Suprapubic skin (tissue), 4 donors: ENCODE measurements at places on chromosomes 7 and 10.

DNA sequence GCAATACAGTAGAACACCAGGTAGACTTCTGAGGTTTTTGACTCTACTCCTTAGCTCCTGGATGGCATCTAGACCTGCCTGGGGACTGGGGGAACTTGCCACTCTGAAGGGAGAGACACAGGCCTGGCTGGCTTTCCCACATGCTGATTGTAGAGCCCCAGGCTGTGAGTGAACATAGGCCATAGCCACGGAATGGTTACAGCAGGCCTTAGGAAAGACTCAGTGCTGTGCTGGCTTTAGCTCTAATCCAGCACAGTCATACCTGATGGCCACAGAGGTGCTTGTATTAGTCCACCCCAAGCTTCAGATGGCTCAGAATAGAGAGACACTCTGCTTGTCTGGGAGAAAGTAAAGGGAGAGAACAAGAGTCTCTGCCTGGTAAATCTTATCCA, 35.0 kb upstream of the ARHGAP12 start:
- DNase-seq = no peak

DNA sequence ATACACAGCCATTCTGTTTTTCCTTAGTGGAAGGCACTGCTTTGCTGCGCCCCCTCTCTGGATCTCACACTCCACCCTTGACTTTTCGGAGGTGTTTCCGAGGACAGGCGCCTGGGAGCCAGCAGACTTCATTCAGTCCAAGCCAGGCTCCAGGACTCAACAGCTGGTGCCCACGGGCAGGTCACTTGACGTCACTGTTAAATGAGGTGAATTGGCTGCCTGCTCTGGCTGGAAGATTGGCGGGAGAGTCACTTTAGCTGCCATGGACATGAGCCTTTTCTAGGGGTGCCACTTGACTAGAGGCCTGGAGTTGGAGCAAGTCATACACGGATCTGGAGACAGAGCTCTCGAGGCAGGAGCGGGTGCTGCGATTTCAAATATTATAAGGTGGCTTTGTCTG, 3.2 kb downstream of the HTRA1 start:
- no peak for DNase-seq

- no peak for DNase-seq
Observed at GRCh38 chr10:64444564-64444963, 923.4 kb downstream of the REEP3 start.

DNA sequence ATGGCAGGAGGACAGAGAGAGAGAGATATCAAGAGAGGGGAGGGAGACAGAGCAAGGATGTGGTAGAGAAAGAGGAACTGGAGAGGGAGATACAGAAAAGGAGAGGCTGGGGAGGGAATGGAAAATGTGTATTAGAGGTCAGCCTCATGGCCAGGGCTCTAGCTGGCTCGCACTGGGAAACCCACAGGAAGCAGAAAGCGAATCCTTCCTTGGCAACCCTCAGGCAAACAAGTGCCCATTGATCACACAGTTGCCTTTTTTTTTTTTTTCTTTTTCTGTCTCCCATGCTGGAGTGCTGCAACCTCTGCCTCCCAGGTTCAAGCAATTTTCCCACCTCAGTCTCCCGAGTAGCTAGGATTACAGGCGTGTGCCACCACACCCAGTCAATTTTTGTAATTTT, 391.2 kb downstream of the TYW1 start:
- no peak for DNase-seq

GRCh38 chr10:21527598-21528235, 2.2 kb upstream of the SKIDA1 start:
- no peak for DNase-seq

- no peak for DNase-seq
Observed at GRCh38 chr7:91358303-91358702, 94.1 kb downstream of the FZD1 start.

DNA sequence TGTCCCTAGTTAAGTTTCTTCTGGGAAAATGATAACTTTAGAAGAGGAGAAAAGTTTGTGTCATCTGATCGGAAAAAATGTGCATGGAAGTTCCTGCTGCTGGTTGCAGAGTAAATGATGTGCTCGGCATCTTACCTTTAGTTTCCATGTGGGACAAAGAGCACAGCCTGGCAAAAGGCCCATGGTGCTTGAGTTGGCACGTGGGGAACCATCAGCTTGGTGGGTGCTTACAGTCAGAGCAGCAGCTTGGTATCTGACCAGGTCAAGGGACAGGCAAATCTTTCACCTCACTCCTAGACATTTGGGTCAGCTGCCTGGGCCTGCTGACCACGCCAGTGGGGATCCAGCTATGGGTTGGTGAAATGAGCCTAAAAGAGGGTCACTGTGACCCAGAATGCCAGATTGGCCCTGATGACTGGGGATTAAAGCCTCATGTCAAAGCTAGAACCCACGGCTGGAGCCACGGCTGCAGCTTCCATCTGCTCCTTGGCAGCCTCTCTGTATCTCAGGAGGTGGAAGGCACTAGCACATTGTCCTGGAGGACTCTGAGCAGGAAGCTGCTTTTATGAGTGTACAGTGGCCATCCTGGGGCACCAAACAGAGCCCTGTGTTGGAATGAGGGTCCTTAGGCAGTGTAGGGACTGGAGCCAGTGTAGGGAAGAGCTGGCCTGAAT, 24.7 kb downstream of the VWC2 start:
- DNase-seq = no peak
